ENCODE measurements at places on chromosomes 6 and 20.
A peak's percentile ranks its signal among the peaks of the same experiment; 100 is the strongest.

GRCh38 chr6:42128460-42129359, 13.7 kb downstream of the C6orf132 start:
- DNase-seq: no peak

- DNase-seq: no peak
These were observed 58.0 kb downstream of the PRL start for GRCh38 chr6:22238861-22239260.

DNA sequence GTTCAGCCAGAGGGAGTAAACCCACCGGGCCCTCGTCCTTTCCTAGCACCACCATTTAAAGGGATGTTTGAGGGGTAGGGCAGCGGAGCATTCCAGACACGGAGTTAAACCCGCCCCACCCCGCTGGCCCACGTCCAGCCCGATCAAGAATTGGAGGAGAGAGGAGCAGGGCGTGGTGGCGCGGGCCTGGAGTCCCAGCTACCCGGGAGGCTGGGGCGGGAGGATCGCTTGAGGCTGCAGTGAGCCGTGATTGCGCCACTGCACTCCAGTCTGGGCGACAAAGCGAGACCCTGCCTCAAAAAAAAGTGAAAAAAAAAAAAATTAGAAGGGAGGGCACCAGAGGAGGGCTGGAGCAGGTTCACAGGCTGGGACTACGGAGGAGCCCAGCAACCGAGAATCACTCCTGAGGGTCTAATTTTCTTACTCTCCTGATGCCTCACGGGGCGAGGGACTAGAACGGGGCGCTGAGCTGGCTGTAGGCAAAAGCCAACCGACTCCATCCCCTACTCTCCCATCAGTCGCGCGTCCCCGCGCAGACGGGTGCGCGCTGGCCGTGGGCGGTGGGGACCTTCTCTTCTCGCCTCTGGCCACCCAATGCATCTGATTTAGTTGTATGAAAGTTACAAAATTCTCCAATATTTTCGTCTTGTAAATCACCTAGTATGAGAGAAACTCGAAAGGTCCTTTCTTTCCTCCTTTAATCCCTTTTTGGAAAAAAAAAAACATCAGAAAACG, 6.1 kb upstream of the HSPA1B start:
- peak; percentile 51 for DNase-seq

DNA sequence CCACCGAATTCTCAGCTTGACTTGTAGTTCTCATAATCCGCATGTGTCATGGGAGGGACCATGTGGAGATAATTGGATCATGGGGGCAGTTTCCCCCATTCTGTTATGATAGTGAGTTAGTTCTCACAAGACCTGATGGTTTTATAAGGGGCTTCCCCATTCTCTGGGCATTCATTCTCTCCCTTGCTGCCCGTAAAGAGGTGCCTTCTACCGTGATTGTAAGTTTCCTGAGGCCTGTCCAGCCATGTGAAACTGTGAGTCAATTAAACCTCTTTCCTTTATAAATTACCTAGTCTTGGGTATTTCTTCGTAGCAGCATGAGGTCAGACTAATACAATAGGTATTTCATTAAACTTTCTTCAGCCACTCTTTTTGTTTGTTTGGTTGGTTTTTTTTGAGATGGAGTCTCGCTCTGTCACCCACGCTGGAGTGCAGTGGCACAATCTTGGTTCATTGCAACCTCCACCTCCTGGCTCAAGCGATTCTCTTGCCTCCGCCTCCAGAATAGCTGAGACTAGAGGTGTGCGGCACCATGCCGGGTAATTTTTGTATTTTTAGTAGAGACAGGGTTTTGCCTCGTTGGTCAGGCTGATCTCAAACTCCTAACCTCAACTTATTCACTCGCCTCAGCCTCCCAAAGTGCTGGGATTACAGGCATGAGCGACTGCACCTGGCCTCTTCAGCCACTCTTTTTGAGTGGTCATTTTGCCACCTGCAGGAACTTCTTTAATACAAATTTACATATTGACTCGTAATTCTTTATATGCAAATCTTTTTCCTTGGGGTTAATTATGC, 36.3 kb downstream of the GSTA2 start:
- no peak for DNase-seq

GRCh38 chr6:63745784-63746183, 110.2 kb downstream of the PHF3 start:
- DNase-seq: no peak

DNA sequence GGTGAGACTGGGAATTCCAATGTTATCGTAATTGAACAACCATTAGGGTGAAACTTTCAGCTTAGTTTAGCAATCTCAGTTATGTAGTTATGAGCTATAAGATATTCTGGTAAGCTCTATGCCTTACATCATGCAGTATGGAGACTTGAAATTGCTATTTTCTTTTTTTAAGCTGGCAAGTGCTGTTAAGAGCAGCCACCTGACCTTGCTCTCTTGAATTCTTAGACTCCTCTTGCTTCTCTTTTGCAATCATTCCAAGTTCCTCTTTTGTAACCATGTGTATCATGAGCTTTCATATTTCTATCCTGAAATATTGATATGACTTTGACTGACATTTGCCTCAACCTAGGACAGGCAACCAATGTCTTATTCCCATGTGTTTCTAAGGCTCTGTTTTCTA, 446.3 kb upstream of the SLC35B3 start:
- DNase-seq: no peak

GRCh38 chr6:136604328-136604825, 54.2 kb upstream of the MAP7 start:
- DNase-seq: no peak

DNA sequence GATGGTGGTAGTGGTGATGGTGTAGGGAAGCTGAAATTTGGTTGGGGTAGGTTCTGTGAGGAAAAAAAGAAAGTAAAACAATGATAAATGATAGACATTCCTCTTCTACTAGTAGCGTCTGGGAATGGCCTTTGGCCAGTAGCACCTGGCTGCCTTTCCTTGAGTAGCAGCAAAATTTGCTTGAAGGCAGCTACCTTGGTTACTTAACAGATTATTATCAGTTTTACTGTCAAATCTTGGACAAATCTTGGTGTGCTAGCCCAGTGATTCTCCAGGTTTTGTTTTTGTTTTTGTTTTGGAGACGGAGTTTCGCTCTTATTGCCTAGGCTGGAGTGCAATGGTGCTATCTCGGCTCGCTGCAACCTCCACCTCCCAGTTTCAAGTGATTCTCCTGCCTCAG, 26.4 kb downstream of the LIN28B start:
- DNase-seq: no peak

- DNase-seq: peak; percentile 35
These were observed 75.9 kb upstream of the MYL9 start for GRCh38 chr20:36465109-36466080.

- DNase-seq: peak; percentile 49
These were observed 193.1 kb downstream of the DOK5 start for GRCh38 chr20:54668271-54669039.

DNA sequence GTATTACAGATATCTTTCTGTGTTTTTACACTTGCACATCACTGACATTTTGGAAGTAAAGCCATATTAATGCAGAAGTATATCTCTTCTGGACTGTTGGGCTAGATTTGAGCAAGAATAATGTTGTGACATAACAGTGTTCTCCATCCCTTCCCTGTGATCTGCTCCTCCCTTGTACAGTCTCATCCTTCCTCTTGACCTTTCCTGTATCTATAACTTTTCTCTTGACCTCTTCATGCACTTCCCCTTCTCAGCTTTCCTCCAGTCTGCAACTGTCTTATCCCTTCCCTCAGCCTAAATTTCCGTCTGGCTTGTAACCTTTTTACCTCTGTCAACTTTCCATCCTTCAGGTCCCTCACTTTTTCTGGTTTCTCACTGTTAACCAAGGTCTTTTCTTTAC, 29.8 kb downstream of the NCOA3 start:
- no peak for DNase-seq

- DNase-seq: no peak
These were observed 97.2 kb upstream of the MAP7 start for GRCh38 chr6:136647363-136647852.

- DNase-seq: no peak
These were observed 93.3 kb upstream of the SULF2 start for GRCh38 chr20:47878601-47879027.

DNA sequence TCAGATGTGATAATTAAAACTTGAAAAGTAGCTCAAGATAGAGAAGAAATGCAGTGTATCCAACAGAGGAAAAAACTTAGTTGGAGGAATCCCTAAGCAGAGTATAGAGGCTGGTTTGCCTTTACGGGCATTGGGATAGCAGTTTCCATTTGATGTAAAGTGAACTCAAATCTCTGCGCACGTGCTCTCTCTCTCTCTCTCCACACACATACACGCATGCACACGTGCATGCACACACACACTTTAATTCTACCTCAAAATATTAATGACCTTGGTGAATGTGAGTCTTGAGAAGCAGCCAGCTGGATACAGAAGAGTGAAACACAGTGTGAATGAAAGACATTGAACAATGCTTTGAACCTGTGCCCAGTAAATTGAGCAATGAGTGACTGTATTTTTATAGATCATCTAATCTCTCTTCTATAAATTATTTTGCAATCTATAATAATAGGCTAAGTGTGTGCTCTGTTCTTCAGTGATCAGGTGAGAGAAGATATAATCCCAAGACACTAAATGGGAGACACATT, 247.7 kb upstream of the FAM83B start:
- no peak for DNase-seq

DNA sequence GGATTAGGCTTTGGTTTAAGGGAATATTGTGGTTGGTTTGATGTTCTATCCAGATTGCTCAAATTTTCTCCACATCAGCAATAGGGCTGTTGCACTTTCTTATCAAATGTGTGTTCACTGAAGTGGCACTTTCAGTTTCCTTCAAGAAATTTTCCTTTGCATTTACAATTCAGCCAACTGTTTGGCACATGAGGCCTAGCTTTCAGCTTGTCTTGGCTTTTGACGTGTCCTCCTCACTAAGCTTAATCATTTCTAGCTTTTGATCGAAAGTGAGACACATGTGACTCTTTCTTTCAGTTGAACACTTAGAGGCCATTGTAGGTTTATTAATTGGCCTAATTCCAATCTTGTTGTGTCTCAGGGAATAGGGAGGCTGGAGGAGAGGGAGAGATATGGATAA, 104.8 kb downstream of the FLRT3 start:
- DNase-seq: no peak

DNA sequence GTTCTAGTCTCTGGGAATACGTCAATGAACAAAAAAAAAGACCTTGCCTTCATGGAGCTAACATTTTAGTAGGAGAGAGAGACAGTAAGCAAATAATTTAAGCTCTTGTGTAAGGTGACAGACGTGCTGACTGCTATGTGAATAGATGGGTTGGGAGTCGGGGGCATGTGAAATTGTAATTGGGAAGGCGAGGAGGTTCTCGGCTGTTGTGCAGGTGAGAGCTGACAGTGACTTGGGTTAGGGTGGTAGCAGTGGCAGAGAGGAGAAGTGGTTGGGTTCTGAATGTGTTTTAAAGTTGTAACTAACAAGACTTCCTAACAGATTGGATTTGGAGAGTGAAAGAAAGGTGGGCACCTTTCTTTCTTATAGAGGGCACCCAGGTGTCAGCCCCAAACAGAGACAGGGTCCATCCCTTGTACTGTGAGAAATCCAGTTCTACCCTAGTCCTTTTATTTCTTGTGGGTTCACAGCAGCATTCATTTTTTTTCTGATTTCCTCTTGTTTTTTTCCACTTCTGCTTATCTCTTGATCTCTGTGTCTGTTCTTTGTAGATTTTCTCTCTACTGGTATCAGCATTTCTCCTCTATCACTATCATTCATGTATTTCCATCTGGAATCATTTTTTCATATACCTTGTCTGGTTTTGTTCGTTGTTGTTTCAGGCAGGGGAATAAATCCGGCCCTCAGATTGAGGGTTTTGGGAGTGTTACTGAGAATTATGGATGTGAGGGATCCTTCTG, 15.4 kb upstream of the MYLK2 start:
- no peak for DNase-seq

All from endothelial cell (in vitro differentiated cells).